ENCODE measurements at places on chromosomes 4 and X. TPM values are rescaled to one million over a fixed set of nuclear protein-coding genes. Genes with fewer than 3 reads are reported as not detected.

Gene NPY1R
- not detected for total RNA-seq

Gene FAM9B
- not detected for total RNA-seq

Gene CLDN34
- not detected for total RNA-seq

Gene ATP1B4
- total RNA-seq: not detected

Gene KIT
- total RNA-seq: 5.4 TPM

Gene MAP7D2
- 0.13 TPM for total RNA-seq

Gene SHOX
- total RNA-seq: not detected

Gene PLAC1
- not detected for total RNA-seq

Gene TEX13D
- not detected for total RNA-seq

Gene PITX2
- total RNA-seq: not detected

Gene SYN1
- total RNA-seq: 0.58 TPM

Gene MXD4
- 6.9 TPM for total RNA-seq

Gene MAGEB17
- not detected for total RNA-seq

Gene TRIM2
- 0.18 TPM for total RNA-seq

Gene CT47C1
- not detected for total RNA-seq

Gene KLF3
- 8.1 TPM for total RNA-seq

Gene CSAG2
- total RNA-seq: not detected

Gene COX7B2
- not detected for total RNA-seq

Gene GYPE
- total RNA-seq: not detected

Gene GABRG1
- not detected for total RNA-seq

Gene DDX53
- not detected for total RNA-seq

Gene APBB2
- 0.57 TPM for total RNA-seq

Gene SMIM31
- total RNA-seq: not detected

Gene ADH1A
- total RNA-seq: not detected

Gene CRMP1
- not detected for total RNA-seq

Gene RADX
- total RNA-seq: 3.6 TPM

Gene HTN3
- total RNA-seq: not detected

Gene FGF13
- not detected for total RNA-seq

Gene ZNF41
- 12.9 TPM for total RNA-seq

Gene CCNB3
- total RNA-seq: 0.76 TPM

Gene FATE1
- not detected for total RNA-seq

Gene WNK3
- 0.05 TPM for total RNA-seq

Gene HTRA3
- not detected for total RNA-seq

Gene RASGEF1B
- total RNA-seq: 2.0 TPM

Gene HDAC6
- total RNA-seq: 77.3 TPM

Measured in activated CD8-positive, alpha-beta T cell treated with anti-CD3 and anti-CD28 coated beads, Interleukin-2, amount 10 ng/mL, durations not matched to agents 7 days and 5 days (primary cell).